Upper lobe of left lung (tissue), 6 donors: ENCODE measurements at places on chromosomes 1 and 21. TPM values are rescaled to one million over a fixed set of nuclear protein-coding genes. Genes with fewer than 3 reads are reported as not detected.

GRCh38 chr1:22749503-22749902 lies 38.9 kb downstream of the EPHB2 start:
- no peak for DNase-seq

GRCh38 chr1:150320667-150320978 lies 710 bp upstream of the PRPF3 start:
- DNase-seq: peak; percentile 51

- no peak for DNase-seq
These were observed 43.9 kb downstream of the SUSD4 start for GRCh38 chr1:223319905-223320580.

- DNase-seq: no peak
These were observed 10.9 kb downstream of the ERRFI1 start for GRCh38 chr1:8015036-8015808.

Gene S100A9
- 482 TPM for total RNA-seq

Gene CCDC185
- total RNA-seq: not detected
